ENCODE measurements at places on chromosomes 1 and 21.

- no peak for DNase-seq
Measured at GRCh38 chr1:183180218-183180617, 5.8 kb upstream of the LAMC2 start.

DNA sequence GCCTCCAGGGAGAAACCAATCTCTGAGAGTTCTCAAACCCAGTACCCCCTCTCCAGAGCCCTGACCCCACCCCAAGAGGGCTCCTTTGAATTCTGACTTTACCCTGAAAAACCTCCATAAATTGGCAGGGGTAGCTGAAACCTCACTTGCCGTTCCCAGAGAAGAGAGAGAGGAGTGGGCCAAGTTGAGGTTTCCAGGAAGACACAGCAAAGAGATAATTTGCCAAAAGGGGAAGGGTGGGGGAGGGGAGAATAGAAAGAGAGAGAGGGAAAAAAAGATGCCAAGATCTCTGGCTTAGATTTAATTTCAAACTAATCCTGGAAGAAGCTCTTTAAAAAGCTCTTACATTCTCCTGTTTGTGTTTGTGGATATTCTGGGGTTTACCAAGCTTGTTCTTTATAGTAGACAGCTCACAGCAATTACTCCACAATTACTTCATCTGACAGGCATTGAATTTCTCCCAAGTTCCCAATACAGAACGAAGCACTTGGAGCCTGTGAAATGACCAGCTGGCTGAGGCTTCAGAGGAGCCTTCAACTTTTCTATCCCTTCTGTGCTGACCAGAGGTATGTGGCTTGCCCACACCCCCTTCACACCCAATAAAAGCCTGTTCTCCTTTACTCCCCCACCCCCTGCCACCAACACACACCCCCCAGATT lies 1.1 kb upstream of the GRHL3 start:
- no peak for DNase-seq

- DNase-seq: no peak
Measured at GRCh38 chr1:213931836-213932235, 55.9 kb upstream of the PROX1 start.

DNA sequence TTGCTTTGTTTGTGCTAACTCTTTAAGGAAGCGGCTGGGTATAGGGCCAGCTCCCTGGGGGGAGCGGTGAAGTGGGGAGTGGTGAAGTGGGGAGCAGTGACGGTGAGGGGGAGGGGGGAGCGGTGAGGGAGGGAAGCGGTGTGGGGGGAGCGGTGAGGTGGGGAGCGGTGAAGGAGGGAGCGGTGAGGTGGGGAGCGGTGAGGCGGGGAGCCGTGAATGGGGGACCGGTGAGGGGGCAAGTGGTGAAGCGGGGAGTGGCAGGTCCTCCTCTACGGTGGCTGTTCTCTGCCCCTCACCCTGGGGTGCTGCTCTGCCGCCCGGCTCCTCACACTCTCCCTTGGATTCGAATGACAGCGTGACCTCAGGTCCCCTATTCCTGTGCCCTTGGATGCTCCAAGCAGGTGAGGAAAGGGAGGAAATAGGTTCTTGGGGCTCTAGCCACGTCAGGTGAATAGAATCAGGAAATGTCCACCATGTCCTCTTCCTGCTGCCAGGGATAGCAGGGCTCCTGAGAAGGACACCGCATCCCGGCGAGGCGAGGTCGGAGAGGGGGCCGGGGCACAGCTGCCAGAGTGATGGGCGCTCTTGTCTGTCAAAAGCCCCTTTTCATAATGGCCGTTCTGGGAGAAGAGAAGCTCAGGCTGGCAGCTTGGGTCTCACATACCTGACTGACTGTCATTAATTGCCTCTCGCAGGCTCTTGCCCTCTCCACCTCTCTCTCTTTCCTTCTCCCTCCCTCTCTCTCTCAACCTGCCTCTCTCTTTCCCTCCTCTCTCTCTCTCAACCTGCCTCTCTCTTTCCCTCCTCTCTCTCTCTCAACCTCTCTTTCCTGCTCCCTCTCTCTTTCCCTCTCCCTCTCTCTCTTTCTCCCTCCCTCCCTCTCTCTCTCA lies 134.2 kb downstream of the PGBD5 start:
- DNase-seq: no peak

DNA sequence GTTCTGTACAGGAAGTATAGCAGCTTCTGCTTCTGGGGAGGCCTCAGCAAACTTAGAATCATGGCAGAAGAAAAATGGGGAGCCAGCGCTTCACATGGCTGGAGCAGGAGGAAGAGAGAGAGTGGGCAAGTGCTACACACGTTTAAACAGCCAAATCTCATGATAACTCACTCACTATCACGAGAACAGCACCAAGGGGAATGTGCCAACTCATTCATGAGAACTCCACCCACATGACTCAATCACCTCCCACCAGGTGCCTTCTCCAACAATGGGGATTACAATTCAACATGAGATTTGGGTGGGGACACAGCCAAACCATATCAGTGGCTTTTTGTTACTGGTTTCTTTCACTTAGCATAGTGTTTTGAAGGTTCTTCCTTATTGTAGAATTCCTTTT lies 138.6 kb downstream of the SYT14 start:
- DNase-seq: no peak

- no peak for DNase-seq
Measured at GRCh38 chr1:165988817-165989216, 161.4 kb downstream of the UCK2 start.

- no peak for DNase-seq
Measured at GRCh38 chr1:63892632-63893395, 119.0 kb downstream of the ROR1 start.

DNA sequence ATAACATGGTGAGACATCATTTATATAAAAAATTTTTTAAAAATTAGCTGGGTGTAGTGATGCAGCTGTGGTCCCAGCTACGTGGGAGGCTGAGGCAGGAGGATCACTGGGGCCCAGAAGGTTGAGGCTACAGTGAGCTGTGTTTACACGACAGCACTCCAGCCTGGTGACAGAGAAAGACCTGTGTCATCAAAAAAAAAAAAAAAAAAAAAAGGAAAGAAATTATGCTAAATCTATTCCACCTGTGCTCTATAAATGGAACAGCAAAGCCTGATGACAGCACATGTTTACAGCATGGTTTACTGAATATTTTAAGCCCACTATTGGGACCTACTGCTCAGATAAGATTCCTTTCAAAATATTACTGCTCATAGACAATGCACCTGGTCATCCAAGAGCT lies 217.6 kb downstream of the PRDM2 start:
- DNase-seq: no peak

DNA sequence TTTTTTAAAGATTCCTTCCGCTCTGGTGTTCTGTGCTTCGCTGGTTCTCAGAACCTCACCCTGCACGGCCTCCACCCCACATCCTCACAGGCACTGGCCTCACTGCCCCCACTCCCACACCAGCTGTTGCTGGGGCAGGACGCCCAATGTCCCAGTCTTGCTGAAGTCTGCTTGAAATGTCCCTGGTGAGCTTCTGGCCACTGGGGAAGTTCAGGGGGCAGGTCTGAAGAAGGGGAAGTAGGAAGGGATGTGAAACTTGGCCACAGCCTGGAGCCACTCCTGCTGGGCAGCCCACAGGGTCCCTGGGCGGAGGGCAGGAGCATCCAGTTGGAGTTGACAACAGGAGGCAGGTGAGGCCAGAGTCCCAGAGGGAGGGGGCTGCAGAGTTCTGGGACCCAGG lies at the start of gene C1QA:
Gene C1QA (plus strand): TSS at position 276 of the 400 bp plus-strand sequence. CDS start 989 bp downstream, outside the sequence.
- DNase-seq: no peak

DNA sequence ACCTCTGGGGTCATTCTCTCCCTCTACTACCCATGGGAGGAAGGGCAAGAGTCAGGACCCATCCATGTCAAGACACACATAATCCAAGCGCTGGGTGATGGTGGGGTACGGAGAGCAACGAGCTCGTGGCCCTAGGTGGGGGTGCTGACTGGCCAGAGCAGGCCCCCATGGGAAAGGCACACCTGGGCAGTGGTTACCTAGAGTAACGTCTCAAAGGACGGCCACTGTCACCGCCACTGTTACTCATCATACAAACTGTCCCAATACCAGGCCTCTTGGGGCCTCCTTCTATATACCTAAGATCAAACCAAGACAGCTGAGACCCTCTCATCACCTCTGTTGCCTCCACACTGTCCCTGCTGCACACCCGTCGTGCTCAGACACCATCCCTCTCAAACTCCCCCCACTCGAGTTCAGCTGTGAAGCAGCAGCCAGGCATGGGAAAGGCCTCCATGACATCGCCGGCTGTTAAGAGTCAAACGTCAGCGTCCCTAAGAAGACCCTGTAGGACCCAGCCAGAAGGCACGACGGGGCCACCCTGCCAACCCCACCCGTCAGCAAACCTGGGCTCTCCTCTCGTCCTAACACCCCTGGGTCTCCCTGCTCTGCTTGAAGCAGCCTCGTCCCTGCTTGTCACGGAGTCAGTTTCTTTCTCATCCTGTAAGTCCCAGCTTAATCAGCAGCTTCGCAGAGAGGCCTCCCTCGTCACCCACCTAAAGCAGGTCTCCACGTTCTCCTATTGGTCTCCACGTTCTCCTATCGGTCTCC lies 15.3 kb downstream of the NPHP4 start:
- no peak for DNase-seq

GRCh38 chr1:19311503-19311930 lies 427 bp downstream of the AKR7A2 start:
- DNase-seq: no peak
